ENCODE measurements at places on chromosomes 2 and 18.

DNA sequence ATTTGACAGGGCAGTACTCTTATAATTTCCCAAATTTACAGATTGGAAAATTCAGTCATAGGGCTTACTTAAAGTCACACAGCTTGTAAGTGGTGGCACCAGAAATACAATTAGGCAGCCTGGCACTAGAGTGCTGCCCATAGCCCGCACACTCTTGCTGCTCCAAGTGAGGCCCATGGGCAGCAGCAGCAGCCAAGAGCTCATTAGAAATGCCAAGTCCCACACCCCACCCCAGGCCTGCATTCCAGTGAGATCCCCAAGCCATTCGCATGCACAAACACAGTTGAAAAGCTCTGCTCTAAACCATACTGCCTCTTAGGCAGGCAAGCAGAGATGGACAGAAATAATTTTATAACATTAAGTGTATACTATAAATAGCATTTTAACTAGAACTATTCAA is 379.3 kb upstream of the PKDCC start:
- DNase-seq: no peak

DNA sequence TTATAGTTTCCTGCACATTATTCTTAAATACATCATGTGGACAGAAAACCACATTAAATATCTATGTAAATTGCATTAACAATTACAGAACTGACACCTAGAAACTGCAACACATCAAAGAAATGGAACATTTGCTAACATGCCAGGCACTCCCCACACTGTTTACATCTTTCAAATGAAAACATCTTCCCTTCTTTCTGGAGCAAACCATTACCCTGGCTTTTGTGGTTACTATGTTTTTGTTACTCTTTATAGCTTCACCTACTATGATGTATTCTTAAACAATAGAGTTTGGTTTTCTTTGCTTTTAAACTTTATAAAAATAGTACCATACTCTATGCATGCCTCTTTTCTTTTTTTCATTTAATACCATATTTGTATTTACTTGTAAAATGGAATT is 1894.5 kb upstream of the CELF4 start:
- no peak for DNase-seq

DNA sequence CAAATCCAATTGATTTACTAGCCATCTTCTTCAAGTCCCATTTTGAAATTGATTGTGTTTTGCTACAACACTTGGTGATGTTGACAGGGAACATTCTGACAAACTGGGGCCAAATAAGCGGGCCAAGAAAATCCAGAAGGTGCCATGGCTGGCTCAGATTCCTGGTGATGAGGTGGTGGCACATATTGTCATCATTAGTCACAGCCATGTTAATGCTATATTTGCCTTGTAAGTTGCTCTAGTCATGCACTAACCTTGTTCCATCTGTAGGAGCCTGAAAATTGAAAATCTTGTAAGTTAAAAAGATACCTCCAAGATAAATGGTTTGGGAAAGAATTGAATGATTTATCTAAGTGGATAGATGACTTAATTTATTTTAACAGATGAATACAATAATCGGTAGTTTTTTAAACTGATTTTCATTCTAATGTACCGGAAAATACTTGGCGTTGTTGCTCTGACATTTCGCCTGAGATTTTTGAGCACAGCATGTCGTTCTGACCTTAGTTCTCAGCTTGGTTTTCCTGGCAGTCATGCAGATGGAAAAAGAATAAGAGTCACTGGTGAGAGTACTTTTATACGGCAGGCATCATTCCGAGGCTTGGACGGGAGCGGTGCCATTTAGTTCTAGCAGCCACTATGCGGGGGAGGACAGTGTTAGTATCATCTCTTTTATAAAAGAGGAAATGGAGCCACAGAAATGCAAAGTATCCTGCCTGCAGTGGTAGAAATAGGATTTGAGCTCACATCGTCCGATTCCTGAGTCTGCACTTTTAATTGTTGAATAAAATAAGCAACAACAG is 133.9 kb downstream of the ZNF532 start:
- DNase-seq: peak; percentile 62

GRCh38 chr2:26217720-26218119 is 26.7 kb downstream of the HADHA start:
- no peak for DNase-seq

DNA sequence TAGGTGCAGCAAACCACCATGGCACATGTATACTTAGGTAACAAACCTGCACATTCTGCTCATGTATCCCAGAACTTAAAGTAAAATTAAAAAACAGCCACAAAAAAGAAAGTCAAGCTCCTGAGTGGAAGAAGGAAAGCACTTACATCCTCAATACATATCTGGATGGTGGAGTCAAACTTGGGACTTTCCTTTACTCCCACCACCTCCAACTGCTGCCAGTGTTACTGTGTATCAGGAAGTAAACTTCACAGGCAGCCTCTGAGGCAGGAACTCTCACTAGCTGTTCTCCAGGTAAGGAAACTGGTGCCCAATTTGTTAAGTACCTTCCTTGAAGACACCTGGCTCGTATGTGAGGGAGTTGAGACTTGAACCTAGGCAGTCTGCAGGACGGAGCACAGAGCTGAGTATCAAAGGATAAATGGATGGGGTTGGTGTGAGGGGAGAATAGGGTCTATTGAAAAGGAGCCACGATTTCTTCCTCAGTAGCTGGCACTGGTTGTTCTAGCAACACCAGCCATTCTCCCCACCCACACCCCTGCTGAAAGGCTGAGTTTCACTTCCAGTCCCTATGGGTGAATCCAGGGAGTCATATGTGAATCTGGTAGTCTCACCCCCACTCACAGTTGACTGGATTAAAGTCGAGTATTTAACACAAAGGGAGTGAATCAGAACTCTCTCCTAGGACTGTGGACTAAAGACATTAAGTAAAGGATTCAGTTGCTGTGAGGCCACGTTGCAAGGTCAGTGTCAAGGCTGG is 50.0 kb upstream of the GPR39 start:
- DNase-seq: no peak

DNA sequence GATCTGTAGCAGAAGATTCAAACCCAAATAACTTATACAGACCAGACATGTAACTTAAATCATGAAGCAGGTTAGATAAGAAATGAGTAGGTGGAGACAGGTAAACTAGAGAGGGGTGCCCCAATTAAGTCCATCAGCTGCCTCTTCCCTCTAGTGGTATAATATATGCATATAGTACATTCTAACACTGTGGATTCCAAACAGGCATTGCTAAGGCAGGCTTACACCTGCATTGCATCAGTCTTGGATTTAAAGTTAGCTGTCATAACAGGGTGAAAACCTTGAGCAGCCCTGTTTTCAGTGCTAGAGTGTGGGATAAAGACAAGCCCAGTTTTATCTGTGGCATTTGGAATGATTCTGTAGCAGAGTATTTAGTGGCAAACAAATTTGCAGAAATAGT is 63.4 kb downstream of the NYAP2 start:
- no peak for DNase-seq

GRCh38 chr2:131022731-131023130 is 70.5 kb downstream of the FAM168B start:
- no peak for DNase-seq

DNA sequence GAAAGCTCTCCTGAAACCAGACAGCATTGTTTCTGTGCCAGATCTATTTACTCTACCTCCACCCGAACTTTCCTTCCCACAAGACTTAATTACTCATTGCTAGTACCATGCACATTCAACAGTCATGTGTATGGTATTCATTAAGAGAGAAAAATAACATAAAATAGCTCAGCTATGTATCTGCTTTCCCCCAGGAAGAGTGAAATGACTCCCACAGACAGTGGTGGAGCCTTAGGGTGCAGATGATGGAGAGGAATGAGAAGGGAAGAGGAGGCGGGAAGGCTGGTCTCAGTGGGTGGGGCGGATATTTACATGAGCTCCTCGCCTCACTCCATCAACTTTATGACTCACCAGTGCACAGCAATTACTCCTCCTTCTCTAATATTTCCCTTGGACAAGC is 724.5 kb downstream of the EPHA4 start:
- DNase-seq: peak; percentile 99

GRCh38 chr18:44733754-44734465 is 53.2 kb downstream of the SETBP1 start:
- peak; percentile 14 for DNase-seq

GRCh38 chr18:25305584-25305983 is 46.4 kb downstream of the ZNF521 start:
- DNase-seq: no peak

GRCh38 chr2:3536682-3537632 is 17.6 kb upstream of the ADI1 start:
- DNase-seq: peak; percentile 8

- DNase-seq: peak; percentile 37
These were observed 155.2 kb downstream of the TWIST2 start for GRCh38 chr2:239002954-239003623.

- DNase-seq: no peak
These were observed 304.4 kb upstream of the HS6ST1 start for GRCh38 chr2:128622955-128623620.

- DNase-seq: no peak
These were observed 130.7 kb upstream of the TPO start for GRCh38 chr2:1282552-1282951.

- no peak for DNase-seq
These were observed 48.2 kb downstream of the COL4A4 start for GRCh38 chr2:227115761-227116160.

- DNase-seq: no peak
These were observed 9.2 kb upstream of the IAH1 start for GRCh38 chr2:9465170-9465569.

DNA sequence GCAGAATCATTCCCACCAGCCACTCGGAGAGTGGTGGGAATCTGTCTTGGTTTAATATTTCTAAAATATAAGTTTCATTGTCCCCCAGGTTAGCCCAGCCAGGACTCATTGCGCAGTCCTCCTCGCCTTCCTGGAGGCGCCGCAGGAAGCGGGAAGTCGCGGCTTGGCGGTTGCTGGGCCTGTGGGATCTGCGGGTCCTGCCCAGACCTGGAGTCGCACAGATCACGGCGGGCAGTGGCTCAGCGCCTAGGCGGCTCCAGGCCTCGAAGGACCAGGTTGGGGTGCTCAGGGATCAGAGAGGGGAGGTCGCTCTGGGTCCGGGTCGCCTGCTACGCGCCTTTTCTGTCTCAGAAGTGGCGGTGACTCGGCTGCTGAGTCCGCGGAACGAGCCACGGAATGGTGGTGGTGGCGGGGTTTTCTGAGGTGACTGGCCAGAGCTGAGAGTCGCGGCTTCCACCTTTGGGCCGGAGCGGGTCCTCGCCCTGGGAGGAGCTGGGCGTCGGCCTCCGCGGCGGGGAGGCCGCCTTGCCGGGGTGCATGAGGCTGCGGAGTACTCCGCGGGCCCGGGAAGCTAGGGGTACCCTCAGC is 2.6 kb downstream of the HOXD3 start:
- no peak for DNase-seq

DNA sequence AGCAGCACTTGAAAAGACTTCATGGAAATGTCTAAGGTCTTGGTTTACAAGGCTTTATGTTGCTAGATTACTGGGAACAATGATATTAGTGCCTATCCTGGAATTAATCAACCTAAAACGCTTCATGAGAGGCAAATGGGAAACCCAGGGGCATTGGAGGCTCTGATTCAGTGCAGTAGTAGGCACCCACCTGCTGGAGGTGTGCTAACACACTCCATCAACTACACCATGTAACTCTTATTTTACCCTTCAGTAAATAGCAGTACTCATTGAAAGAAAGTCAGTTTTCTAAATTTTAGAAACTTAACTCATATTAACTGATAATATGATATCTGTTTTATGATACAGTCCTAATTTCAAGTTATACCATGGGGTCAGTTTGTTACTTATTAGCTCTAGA is 17.4 kb upstream of the HNRNPA3 start:
- DNase-seq: no peak

DNA sequence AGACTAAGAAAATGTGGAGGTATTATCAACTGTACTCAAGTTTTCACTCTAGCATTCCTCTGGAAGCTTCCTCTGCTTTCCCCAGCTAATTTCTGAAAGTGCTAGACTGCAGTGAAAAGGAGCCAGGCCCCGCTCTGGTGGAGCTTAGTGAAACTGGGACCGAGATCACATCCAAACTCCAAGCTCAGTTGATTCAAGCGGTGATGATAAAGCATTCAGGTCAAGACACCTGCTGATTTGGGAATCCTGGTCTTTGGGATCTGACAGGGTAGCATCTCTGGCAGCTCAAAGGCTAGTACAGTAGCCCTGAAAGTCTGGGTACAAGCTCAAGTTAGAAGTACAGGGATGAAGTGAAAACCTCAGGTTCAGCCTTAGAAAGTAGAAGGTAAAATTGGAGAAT is 120.2 kb upstream of the CRIM1 start:
- DNase-seq: no peak

DNA sequence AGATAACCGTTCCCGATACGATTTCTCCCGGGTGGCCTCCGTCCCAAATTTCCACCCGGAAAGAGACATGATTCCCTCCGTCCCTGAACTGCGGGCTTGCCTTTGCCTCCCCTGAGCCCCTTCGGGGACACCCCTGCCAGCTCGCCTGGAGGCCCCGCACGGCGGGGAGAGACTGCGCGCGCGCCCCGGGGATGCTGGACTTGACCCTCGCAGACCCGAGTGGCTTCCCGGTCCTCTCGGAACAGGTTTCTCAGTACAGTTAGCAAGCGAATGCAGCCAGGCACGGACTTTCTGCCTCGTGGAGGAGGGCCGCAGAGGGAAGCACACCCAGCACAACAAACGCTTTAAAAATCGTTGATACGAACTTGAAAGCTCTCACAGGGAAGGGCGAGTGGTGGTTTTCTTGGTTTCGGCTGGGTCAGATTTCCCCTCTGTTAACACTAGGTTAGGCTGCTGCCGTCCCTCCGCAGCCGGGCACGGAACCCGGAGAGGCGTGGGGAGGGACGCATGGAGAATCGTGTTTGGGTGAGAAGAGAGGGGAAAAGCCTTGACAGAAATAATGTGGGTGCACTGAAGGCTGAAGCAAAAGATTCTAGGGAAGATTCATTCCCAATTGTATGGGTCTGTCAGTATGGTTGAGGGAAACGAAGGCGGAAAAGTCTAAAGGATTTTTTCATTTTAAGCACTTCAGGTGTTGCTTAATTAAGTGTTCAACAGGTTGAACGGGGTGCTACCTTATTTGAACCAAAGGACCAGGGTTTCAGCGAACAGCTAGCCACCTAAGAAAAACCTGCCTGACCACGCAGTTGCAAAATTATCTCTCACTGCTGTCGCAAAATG is 916 bp downstream of the TNFRSF11A start:
- DNase-seq: peak; percentile 17

GRCh38 chr2:1791685-1792435 is 47.5 kb upstream of the PXDN start:
- peak; percentile 11 for DNase-seq

GRCh38 chr2:111930875-111931274 is 32.5 kb downstream of the MERTK start:
- DNase-seq: peak; percentile 85

DNA sequence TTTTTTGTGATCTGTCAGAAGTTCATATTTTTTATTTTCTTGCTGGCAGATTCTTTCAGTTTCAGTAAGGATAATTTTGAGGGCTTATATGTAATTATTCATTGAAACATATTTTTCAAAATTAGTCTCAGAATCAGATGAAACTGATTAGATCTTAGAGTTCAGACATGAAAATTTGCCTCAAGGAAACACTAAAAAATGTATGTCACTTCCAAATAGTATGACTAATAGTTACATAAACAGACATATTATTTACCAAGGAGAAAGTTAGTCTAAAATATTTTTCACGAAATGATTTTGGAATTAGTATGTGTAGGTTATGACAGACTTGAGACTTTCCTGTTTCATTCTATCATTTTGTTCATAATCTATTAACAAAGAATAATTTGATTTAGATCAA is 628.6 kb downstream of the CCDC85A start:
- peak; percentile 1 for DNase-seq
